Aorta (tissue), 5 donors: ENCODE measurements at places on chromosomes 2 and 18. TPM values are rescaled to one million over a fixed set of nuclear protein-coding genes. Genes with fewer than 3 reads are reported as not detected.

GRCh38 chr18:64337673-64338072 lies 188.8 kb upstream of the LINC00305 start:
- no peak overlapping the region for H3K27ac ChIP-seq
- H3K4me3 ChIP-seq = no peak overlapping the region
- no peaks in the 10 kb centered on the region for H3K4me1 ChIP-seq
- H3K36me3 ChIP-seq = no peaks in the 10 kb centered on the region

Gene ZSWIM2
- not detected for total RNA-seq

- no peaks in the 10 kb centered on the region for H3K27me3 ChIP-seq
- H3K27ac ChIP-seq = no peak overlapping the region
- DNase-seq = no peak
- H3K4me3 ChIP-seq = no peak overlapping the region
- no peaks in the 10 kb centered on the region for H3K36me3 ChIP-seq
- peaks cover 4% of the 10 kb centered on the region for H3K4me1 ChIP-seq
These were observed 85.2 kb upstream of the RTN4 start for GRCh38 chr2:55135491-55135890.

Gene AQP12A
- total RNA-seq = not detected

DNA sequence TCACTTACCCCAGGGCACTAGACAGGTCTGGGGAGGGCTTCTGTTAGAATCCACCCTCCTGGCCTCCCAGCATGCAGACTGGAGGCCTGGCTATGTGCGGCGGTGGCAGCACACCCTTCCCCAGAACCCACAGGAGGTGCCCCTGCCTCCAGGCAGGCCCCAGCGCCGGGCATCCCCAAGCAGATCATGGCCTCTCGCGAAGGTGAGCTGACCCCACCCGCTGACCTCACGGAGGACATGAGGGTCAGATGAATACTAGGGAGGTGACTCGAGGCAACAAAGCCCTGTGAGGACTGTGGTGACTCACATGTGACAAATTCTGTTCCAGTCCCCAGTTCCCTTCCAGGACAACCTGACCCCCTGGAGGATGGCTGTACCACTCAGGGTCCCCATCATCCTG lies 1.9 kb downstream of the MAB21L4 start:
- no peak for DNase-seq
- no peak overlapping the region for H3K4me3 ChIP-seq
- H3K36me3 ChIP-seq = no peaks in the 10 kb centered on the region
- no peaks in the 10 kb centered on the region for H3K4me1 ChIP-seq
- no peak overlapping the region for H3K27ac ChIP-seq

Gene UPP2
- not detected for total RNA-seq

DNA sequence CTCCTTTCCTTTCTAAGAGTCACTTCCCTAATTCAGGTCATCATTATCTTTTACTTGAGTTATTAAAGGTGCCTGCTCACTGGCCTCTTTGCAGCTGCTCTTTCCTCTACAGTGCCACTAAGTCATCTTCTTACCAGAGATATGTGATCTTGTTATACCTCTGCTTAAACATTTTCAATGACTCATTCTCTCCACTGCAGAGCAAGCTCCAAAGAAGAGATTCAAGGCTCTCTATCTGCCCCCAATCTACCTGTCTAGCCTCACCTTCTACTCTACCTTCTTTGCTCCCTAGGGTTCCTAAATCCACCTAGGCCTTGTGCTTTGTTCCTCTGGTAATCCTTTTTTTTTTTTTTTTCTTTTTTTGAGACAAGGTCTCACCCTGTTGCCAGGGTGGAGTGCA lies 3.1 kb downstream of the ARHGEF33 start:
- DNase-seq = no peak
- H3K27ac ChIP-seq = no peak overlapping the region
- H3K36me3 ChIP-seq = no peaks in the 10 kb centered on the region
- no peak overlapping the region for H3K4me3 ChIP-seq
- no peaks in the 10 kb centered on the region for H3K27me3 ChIP-seq
- no peaks in the 10 kb centered on the region for H3K4me1 ChIP-seq
